ENCODE measurements at places on chromosomes 2 and 18. TPM values are rescaled to one million over a fixed set of nuclear protein-coding genes. Genes with fewer than 3 reads are reported as not detected.

- no peak for DNase-seq
Measured at GRCh38 chr2:181275643-181276070, 181.5 kb upstream of the ITGA4 start.

- peak; percentile 90 for DNase-seq
Measured at GRCh38 chr2:32010670-32011484, at the start of gene MEMO1. Gene MEMO1, minus strand, starts transcription at chr2:32011008. Its CDS starts 761 bp downstream, at chr2:32010247.

GRCh38 chr2:106358081-106358480 lies 110.1 kb downstream of the RGPD3 start:
- DNase-seq: no peak

DNA sequence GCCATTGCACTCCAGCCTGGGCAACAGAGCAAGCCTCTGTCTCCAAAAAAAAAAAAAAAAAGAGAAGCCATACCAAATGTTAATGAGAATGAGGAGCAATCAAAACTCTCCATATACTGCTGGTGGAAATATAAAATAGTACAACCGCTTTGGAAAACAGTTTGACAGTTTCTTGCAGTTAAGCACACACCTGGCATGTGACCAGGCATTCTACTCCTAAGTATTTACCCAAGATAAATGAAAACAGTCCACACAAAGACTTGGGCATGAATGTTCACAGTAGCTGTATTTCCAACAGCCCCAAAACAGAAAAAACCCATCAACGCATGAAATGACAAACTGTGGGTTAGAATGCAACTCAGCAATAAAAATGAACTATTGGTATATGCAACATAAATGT lies 76.0 kb upstream of the ST8SIA5 start:
- no peak for DNase-seq

GRCh38 chr18:9433671-9434121 lies 41.6 kb upstream of the RALBP1 start:
- peak; percentile 72 for DNase-seq

Gene CGREF1
- 0.75 TPM for polyA plus RNA-seq

DNA sequence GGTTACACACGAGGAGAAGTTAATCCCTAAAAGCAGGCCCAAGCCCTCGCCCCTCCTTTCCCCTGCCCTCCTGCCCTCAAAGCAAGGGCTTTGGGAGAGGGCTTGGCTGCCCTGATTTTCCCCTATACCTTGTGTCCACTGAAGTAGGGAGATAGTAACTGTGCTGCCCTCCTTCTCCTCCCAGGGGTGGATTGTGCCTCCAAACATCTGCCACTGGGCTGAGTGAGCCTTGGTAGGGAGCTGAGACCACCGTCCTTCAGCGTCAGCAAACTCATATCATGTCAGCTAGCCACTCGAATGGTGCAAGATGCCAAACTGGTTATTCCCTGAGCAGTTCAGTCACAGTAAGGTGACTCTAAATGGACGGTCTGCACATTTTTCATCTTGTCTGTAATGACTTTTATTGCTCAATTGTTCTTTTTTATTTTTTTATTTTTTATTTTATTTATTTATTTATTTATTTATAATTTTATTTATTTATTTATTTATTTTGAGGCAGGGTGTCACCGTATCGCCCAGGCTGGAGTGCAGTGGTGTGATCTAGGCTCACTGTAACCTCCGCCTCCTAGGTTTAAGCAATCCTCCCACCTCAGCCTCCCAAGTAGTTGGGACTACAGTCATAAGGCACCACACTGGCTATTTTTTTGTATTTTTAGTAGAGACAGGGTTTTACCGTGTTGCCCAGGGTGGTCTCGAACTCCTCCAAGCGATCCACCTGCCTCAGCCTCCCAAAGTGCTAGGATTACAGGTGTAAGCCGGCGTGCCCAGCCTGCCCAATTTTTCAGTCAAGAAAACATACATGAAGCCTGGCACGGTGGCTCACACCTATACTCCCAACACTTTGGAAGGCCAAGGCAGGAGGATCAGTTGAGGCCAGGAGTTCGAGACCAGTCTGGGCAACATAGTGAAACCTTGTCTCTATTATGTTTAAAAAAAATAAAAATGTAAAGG lies 8.7 kb downstream of the PCBP1 start:
- DNase-seq: no peak

- no peak for DNase-seq
Measured at GRCh38 chr2:85850451-85850850, 38.3 kb downstream of the ST3GAL5 start.

DNA sequence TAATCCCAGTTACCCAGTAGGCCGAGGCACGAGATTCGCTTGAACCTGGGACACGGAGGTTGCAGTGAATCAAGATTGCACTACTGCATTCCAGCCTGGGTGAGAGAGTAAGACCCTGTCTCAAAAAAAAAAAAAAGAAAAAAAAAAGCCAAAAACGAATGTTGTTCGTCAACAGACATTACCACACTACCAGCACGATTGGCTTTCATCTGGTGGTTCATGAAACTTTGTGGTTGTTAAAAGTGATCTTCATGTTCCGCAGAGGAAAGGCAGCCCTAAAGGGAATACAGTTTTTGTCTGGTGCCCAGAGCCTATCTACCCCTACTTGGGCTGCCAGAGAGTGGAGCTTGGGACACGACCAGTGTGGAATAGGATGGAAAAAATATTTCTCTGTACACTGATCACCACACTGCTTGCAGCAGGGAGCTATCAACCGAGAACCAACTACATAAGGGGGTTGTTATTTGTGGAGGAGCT lies 13.6 kb upstream of the CXCR4 start:
- DNase-seq: no peak

- no peak for DNase-seq
Measured at GRCh38 chr2:128487650-128488387, 169.2 kb upstream of the HS6ST1 start.

DNA sequence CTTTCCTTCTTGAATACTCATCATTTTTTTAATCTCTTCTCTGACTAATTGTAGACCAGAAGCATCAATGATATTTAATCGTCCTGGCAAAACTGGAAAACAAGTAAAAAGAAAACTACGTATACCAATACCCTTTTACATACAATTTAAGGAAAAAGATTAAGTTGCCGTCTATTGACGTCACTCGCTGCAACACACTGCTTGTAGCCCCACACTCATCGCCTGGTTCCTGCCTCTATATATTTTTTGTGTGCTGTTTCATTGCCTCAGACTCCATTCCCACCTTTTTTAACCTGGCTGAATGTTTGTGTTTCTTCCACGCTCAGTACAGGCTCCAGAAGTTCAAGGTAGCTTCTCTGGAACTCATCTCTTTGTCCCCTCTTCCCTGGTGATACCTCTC lies 536.2 kb downstream of the METTL4 start:
- DNase-seq: no peak

- no peak for DNase-seq
Measured at GRCh38 chr2:96115631-96116423, 544 bp downstream of the ADRA2B start.

DNA sequence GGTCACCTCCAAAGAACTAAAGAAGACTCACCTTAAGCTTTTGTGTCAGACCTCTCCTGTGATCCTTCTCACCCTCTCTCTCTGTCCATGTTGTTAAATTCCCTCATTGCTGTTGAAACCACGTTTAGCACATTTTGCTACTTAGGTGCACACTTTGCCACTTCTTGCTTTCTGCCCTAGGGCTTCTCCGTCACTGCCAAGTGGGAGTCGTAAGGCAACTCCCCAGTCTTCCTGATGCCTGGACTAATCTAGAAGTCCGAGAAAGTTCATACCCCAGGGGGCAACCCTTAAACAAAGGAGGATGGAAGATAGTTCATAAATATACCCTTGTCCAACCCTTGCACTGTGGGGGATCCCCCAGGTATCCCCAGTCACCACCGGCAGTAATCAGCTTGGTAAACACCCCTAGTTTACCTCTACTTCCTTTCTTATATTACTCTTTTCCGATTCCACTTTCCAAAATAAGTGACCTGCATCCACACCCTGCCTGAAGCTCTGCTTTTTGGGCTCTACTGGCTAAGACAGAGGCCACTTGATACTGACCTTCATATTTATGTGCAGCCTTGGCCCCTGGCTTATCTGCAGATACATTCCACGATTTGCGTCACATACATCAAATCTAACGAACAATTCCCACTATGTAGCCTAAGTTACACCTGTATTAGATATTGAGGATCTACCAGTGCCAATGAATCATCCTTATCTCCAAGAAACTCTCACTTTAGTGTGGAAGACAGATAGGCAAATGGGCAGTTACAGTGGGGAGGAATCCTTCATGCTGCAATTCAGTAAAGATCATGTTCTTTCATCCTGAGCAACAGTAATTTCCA lies 776.2 kb downstream of the RNF144A start:
- DNase-seq: no peak

Gene PARD6G
- polyA plus RNA-seq: 7.1 TPM

- no peak for DNase-seq
Measured at GRCh38 chr2:20094955-20095354, 43.5 kb upstream of the LAPTM4A start.

DNA sequence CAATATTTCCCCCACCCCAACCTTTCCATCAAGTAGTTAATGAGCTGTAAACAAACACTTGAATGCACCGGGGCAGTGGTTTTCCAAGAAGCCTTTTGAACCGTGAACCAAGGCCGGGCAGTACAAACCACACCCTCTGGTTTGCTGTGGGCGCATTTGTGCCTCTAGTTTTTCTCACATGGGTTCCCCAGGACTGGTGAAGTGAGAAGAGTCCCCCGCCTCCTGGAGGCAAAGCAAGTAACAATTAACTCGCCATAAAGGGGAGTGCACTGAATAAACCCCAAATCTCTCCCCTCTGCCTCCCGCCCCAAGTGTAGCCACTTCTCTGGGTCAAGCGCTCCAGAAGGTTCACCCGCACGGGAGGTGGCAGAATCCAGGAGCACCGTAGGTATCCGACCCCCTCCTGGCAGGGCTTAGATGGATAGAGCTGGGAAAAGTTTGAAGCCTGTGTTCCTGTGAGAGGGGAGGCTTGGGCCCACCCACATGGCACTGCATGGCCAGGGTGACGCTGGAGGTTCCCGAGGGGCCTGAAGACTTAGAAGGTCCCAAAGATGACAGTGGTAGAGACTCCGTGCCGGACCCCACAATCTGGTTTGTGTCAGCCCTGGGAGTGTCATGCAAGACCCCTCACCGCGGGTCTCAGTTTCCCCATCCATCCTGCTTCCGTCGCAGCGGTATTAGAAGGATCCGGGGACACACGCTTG lies 182.2 kb downstream of the SMAD2 start:
- no peak for DNase-seq

DNA sequence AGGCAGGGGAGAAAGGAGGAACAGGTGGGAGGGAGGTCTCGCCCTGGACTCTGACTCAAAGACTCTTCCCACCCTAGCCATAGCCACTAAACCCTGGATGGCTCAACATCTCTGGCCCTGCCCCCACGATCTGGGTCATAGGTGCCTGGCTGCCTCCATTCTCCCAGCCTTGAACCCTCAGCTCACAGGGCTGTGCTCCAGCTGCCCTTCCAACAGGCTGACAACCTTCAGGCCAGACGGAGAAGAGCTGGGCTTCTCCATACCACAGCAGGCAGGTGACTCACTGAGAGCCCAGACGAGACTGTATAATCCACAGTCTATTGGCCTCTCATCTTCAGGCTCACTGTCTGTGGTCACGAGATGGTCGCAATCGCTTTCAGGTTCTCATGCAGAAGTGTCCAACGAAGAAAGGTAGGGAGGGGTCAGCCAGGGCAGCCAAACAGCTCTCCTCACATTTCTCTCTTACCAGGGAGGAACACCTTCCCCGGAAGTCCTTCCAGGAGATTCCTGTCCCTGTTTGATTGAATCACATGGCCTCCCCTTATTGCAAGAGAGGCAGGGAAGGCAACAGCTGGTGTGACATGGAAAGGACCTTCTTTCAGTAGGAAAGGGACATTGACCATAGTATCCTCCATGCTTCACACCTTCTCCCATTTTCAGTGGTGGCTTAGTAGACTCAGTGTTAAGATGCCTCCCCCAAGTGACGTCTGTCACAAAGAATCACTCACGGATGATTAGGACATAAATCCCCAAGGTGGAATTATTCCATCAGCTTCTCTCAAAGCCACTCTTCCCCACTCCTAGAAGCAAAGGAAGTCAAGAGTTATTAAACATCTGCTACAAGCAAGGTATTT lies 100.1 kb downstream of the MRO start:
- DNase-seq: no peak

DNA sequence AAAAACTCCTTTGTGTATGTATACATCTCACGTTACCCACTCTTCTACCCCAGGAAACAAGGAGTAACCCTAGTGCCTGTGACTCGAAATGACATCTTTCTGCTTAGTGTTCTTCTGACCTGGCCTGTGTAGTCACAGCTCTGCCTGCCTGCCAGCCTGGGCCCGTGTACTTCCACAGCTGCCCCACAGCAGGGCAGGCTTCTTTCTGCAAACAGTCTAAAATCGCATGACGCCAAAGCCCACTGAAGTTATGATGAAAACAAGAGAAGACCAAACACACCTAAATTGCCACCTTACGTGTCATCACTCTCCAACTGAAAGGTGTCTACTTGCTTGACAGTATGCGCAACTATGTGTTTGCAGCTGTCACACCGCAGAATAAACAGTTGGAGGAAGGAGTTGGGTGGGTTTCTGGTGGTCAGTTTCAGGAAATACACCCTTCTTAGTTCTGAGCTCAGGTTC lies 1.5 kb downstream of the GAREM1 start:
- DNase-seq: peak; percentile 41

GRCh38 chr2:29000956-29001355 lies 19.9 kb downstream of the TOGARAM2 start:
- no peak for DNase-seq

- DNase-seq: no peak
Measured at GRCh38 chr2:158391876-158392275, 64.7 kb downstream of the CCDC148 start.

GRCh38 chr2:209671020-209671680 lies 100.5 kb upstream of the UNC80 start:
- DNase-seq: no peak

DNA sequence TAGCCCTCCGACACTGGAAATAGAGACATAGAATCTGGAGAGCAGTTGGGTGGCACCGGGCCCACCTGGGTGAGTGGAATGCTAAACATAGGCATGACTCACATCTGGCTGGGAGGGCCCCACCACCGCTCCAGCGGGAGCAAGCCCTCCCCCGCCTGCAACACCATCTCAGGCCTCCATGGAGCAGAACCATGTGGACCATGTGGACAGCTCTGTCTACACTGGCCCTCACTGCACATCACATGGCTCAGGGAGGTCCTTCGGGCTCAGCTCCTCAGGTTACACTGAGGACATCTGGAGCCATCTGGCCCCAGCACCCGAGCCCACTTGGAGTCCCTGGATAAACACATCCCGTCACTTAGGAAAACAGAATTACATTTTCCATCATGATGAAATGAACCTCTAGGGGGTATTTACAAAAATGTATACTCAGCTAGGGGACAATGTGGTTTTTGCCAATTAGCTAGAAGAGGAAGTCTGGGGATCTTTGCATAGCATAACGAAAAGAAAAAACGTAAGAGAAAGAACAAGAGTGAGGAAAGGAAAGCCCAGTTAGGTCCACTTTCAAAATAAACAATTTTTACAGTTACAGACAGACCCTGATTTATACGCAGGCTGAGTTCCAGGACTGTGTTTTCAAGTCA lies 30.7 kb upstream of the MLPH start:
- DNase-seq: no peak

Gene RAB31
- 20.8 TPM for polyA plus RNA-seq

Gene FAM124B
- 7.0 TPM for polyA plus RNA-seq

- DNase-seq: no peak
Measured at GRCh38 chr2:96507957-96508520, 2.9 kb upstream of the NEURL3 start.

- DNase-seq: no peak
Measured at GRCh38 chr2:175227393-175227792, 45.9 kb upstream of the ATP5MC3 start.

GRCh38 chr2:126413079-126413478 lies 242.9 kb upstream of the GYPC start:
- no peak for DNase-seq

GRCh38 chr2:64491426-64491825 lies 32.7 kb upstream of the AFTPH start:
- DNase-seq: no peak
